ENCODE measurements at places on chromosomes 7 and 10. TPM values are rescaled to one million over a fixed set of nuclear protein-coding genes. Genes with fewer than 3 reads are reported as not detected.

GRCh38 chr7:101550641-101551541, 78.2 kb downstream of the MYL10 start:
- no peak for DNase-seq

DNA sequence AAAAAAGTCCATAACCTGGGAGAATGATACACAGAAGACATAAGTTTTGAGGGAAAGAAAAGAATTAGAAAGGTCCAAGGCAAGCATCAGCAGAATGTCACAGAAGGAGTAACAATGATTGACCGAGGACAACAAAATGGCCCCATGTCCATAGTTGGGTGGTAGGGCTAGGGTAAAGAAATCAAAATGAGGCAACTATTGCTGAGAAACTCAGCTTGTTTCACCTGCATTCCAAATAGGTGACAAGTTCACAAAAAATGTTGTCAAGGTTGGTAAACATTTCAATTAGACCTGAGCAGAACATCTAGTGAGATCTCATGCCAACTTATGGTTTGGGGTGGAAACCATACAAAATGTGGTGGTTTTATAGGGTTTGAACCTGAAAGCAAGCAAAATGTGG, 22.8 kb upstream of the DLX6 start:
- no peak for DNase-seq

DNA sequence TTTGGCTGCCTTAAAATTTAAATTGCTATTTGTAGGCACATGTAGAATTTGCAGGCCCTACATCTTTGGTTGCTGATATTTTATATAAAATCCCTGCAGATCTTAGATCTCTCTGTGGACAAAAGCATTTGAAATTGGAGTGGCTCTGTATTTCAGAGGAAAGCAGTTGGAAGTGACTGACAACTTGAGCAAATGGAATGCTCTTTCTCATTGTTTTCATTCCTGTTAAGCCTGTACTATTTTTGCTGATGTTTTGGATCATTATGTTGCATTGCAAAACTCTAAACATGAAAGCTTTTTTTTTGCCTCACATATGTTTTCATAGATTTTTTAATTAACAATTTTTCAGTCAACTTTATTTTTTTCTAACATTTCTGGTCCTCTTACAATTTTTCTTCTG, 251.2 kb upstream of the MDFIC start:
- DNase-seq: no peak

DNA sequence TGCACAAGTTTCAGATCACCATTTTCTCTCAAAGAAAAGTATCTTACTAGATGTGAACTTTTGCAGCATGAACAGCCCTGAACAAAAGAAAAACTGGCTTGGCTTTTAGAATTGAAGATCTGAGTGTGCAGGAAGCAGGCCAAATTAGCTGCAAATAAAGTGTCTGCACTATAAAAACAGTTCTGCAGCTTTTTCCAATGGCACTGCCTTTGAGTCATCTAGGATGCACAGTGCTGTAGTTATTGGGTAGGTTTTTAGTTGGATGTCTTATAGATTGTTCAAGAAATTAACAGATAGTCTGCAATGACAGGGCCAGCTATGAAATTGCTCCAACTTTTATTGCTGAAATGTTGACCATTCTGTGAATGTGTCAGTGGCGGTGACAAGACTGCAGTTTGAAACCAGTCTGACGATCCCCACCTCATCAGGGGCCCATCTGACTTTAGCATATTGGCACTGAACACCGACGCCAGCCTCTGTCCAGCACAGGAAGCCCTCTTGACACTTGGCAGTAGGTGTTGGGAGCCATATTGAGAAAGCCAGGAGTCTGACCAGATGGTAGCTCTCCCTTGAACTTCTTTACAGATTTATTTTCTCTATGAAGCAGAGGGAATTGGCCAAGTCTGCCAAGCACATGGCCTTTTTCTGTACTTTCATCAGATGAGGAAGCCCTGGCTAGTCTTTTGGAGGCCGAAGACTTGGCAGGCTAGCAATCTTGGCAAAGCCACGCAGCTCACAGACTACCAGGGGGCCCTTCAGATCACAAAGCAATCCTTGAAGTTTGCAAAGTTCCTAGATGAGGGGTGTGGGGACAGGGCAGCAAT, 490.6 kb downstream of the NEBL start:
- DNase-seq: no peak

UFSP1 gene
- total RNA-seq: 2.5 TPM

IQUB gene
- total RNA-seq: 3.4 TPM

ANKRD2 gene
- total RNA-seq: not detected

Measured in occipital lobe (tissue), 3 donors.